ENCODE measurements at places on chromosomes 3 and 15.

DNA sequence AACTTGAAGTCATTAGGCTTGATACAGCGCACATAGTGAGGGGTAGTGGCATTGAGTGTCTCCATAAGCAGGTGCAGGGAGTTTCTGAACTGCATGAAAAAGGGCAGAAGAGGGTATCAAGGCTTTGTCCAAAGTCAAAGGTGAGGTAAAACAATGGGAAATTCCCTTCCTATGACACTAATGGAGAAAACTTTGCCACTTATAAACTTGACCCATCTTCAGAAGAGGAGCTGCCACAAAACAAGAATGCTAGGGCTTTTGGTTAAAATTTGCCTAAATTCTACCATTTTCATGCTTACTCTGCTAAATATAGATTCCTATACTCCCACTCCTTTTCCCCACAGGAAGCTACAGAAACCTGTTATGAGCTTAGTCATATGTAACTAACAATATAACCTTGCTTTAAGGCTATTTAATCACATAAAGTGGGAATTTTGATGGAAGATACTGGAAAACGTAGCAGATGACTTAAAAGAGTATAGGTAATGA is 87.5 kb upstream of the MYO5C start:
- DNase-seq, result no peak

DNA sequence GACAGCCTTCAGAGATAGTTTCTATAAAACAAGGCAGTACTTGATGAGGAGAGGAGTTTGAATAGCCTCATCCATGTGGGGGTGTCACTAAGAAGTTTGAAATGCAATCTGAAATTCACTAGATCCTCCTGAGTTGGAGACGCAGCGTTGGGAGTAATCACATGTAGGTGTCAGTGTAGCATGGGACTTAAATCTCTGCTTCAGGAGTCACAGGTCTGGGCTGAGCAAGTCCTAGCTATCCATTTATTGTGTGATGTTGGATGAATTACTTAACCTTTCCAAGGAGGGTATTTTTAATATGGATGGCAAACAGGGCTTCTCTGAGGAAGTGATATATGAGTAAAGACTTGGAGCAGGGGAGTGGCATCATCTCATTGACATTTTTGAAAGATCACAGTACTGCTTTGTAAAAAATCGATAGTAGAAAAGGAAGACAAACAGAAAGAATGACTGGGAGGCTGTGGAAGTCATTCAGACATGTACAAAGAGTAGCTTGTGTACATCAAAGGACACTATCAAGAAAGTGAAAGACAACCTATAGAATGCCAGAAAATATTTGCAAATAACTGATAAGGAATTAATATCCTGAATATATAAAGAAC is 17.1 kb downstream of the CP start:
- no peak for DNase-seq

- DNase-seq, result no peak
These were observed 72.5 kb upstream of the ADAMTSL3 start for GRCh38 chr15:83581381-83581780.

DNA sequence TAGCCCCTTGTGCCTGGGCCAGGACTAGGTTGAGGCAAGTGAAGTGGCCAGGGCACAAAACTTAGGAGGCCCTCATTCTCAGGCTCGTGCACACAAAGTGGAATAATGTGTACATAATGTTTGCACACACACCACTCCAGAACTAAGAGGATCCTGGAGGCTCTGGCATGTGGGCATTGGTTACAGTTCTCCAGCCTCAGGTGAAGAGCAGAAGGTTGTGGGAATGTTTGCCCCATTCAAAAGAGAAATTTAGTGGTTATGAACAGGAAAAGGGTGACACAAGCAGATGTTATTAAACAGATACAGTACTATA is 31.3 kb downstream of the ASB7 start:
- no peak for DNase-seq

DNA sequence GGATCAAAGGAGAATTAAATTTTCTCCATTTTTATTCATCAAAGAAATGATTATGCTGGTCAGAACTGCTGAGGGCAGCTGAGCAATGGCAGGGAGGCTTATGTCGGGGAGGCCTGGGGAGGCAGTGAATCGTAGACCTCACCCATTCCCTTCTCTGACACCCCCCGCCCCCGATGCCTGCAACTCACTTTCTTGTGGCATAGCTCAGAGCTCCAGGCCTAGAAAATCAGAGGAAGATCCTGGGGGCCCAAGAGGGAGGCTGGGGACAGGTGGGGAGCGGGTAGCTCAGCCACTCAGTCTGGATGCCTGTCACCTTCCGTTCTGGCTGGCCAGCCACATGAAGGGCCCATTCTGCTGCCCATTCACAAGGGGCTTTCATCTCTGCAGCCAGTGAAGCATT is 1.1 kb upstream of the DNAH1 start:
- no peak for DNase-seq

- no peak for DNase-seq
These were observed 230.6 kb downstream of the ZMAT3 start for GRCh38 chr3:178841011-178841410.

GRCh38 chr15:35697549-35698299 is 151.8 kb upstream of the DPH6 start:
- DNase-seq, result no peak

DNA sequence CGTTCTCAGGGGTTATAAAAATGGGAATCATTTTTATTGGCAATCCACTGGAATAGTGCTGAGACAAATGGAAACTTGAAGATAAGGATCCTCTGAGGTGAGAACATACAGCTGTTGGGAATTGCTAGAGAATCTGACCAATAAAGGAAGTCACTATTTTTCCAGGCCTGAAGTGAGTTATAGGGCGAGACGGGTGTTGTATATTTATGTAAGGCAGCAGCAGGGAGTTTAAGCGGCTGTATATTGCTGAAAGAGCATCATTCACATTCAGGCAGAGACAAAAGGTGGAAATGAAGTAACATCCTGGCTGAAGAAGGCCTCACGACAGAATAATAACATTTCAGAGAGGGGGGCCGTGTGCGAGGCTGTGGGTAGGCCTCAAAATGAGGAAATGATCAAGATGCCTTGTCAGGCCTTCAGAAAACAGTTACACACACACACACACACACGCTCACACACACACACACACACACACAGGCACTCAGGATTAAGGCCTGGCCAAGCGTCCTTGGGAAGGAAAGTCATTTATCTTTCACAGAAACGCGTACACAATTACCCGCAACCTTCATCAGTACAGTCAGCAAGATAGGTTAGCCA is 964.9 kb upstream of the NR2F2 start:
- DNase-seq, result no peak

DNA sequence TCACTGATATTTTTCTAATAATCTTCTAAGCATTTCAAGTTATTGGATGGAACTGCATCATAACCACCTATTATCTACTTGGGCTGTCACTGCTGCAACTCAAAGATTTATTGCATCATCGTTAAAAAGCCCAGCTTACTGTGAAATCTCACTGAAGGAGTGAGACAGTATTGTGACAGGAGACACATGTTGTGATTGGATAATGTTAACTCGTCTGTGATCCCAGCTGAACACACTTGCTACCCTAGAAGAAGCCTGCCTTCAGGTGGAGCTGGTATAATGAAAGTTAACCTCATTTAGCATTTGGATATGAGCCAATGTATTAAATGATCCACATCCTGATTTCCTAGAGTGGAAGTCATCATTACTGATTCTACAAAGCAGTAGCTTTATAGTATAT is 138.1 kb downstream of the MAP2K5 start:
- DNase-seq, result no peak

GRCh38 chr3:53956586-53956985 is 64.9 kb upstream of the SELENOK start:
- no peak for DNase-seq

- DNase-seq, result no peak
These were observed 9.8 kb upstream of the ATP13A5 start for GRCh38 chr3:193388361-193388760.

DNA sequence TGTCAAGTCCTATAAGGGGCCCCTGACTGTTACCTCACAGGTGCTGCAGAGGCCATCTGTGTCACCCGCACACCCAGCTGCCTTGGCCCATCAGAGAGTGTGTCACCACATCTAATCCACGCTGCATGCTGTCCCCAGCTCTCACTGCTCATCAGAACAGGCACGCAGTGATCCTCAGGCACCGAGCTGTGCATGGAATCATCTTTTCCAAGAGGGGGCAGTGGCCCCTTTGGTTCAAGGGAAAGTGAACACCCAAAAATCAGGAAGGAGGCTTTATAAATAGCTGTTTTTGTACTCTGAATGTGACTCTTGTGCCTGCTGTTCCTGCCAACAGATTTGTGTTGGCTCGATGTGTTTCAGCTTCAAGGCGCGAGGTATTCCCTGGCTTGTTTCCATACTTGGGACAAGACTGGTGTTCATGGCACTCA is 110.3 kb upstream of the ETV5 start:
- DNase-seq, result no peak

All from activated CD4-positive, alpha-beta T cell treated with anti-CD3 and anti-CD28 coated beads, Interleukin-2, amount 50 U/mL, for 24 hours (primary cell).